ENCODE measurements at places on chromosomes 13 and 19. TPM values are rescaled to one million over a fixed set of nuclear protein-coding genes. Genes with fewer than 3 reads are reported as not detected.

FGF22 gene
- total RNA-seq, result not detected

DNA sequence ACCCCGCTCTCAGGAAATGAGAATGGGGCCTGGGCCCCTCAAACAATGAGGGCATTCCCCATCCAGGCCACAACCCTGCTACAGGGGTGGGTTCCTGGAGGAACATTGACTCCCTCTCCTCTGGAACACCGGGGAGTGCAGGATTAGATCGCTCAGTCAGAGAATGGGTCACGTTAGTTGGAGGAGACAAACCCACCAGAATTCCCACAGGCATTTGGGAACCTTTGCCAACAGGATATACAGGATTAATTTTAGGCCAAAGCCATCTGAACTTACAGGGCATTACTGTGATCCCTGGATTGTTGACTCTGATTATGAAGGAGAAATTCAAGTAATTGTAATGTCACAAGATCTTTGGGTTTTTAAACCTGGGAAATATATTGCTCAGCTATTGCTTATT is 2.6 kb downstream of the ERVK3-1 start:
- DNase-seq, result no peak

IGFL2 gene
- 0.61 TPM for total RNA-seq

ADM5 gene
- not detected for total RNA-seq

- no peak for DNase-seq
These were observed 133.0 kb upstream of the TRPC4 start for GRCh38 chr13:38002606-38003005.

GRCh38 chr13:56864451-56864850 is 276.3 kb upstream of the PRR20A start:
- DNase-seq, result no peak

DNA sequence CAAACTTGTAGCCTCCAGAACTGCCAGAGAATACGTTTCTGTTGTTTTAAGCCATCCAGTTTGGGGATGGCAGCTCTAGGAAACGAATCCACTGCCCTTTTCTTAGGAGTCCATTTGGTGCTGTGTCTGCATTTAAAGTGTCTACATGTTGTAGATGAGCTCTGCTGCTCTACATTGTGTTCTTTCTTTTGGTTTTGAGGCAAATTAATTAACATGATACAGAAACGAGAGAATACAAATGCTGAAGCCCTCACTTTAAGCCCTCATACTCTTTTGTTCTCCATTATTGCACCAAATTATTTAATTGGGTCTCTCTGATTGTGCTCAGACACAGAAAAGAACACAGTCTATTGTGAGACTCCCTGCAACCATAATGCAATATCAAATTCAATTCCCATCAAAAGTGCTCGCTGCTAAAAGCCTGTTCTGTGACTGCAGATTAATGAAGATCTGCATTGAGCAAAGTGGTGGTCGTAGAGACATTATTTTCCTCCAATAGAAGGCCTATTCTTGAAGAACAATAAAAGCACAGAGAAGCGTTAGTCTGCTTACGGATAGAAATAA is 166.3 kb upstream of the SOX21 start:
- DNase-seq, result no peak

GRCh38 chr19:8461891-8462290 is 17.1 kb downstream of the HNRNPM start:
- DNase-seq, result no peak

TMEM59L gene
- 7.5 TPM for total RNA-seq

DNA sequence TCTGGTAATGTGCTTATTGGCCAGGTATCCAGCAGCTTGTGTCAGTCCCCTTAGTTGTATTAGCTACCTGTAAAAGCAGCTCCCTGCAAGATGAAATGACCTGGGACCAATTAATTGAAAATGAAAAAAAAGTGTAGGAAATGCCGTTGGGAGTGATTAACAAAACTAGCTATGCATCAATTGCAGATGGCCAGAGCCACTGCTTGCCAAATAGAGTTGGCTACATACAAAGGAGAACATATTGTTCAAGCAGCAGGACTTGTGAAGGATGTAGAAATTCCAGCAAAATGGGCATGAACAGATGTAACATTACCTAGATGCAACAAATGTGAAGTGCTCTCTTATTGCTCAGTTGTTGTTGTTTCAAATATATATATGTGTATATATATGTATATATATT is 300.5 kb downstream of the PCDH17 start:
- DNase-seq, result no peak

- no peak for DNase-seq
These were observed 1.4 kb downstream of the ZNF776 start for GRCh38 chr19:57748029-57748428.

SHISA7 gene
- not detected for total RNA-seq

EHD2 gene
- 198 TPM for total RNA-seq

DNA sequence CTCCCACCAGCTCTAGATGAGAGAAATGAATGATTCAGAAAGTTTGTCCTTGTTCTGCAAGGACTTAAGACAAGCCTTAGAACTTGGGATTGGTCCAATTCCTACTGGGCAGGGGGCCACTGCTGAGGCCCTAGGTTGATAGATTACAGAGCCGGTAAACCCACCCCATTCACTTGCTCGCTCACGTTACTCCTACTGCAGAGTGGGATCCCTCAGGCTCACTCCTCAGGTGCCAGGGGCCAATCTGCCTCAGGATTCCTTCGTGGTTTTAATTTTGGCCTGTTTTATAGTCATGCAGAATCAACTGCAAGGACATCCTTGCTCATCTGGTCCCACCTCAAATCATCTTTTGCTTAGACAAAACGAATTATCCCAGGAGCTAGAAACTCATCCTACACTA is 59.0 kb downstream of the SERP2 start:
- no peak for DNase-seq

GRCh38 chr13:42101821-42102585 is 53.6 kb downstream of the DGKH start:
- no peak for DNase-seq

HOMER3 gene
- 22.5 TPM for total RNA-seq

DNA sequence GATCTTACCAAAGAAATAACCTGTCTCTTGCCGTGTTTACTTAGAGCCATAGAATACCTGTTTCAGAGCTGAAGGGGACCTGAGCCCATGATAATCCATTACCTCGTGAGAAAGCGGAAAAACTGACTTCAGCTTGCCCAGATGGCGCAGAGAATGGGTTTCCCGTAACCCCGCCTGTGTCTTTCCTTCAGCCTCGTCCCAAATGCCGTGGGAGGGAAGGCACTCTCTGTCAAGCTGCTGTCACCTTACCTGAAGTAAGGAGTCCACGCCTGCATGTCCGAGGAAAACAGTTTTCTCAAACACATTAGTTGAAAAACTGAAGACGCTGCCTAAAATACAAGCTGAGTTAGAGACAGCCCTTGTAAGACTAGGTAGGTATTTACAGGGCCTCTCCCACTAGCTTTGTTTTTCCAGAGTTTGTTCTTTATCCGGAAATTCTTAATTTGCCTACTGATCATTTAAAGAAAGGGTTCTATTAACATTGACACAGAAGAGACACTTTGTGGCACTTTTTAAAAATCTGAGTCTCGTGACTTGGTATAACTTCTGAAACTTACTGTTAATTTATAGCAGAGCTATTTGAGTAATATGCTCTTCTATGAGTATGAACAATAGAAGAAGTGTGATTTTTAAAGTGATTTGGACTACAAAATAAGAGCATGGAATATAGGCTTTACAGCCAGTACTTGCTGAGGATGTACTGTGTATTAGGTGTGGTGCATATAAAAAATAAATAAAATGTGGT is 1.3 kb upstream of the INTS6 start:
- DNase-seq, result peak; percentile 33

GRCh38 chr19:1171755-1172352 is 2.2 kb downstream of the SBNO2 start:
- no peak for DNase-seq

PSG2 gene
- not detected for total RNA-seq

- DNase-seq, result no peak
These were observed 372 bp downstream of the DNAAF3 start for GRCh38 chr19:55165952-55166529.

ZNF415 gene
- total RNA-seq, result 27.2 TPM

ZNF221 gene
- total RNA-seq, result 9.4 TPM

DNA sequence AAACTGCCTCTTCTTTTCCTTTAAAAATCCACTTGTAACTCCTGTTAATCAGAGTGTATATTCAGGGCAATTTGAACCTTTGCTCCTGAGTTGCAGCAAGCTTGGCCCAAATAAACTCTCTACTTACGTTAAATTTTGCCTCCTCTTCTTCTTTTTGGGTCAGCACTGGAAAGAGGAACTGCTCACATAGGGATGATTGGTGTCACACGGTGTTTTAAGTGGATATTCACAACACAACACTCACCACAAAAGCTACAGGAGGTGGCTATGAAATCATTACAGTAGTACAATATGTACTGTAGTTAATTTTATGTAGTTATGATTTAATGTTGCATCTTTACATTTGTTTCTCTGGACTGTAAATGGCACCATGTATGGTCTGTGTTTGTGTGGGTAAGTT is 96.8 kb upstream of the DOCK9 start:
- DNase-seq, result no peak

- no peak for DNase-seq
These were observed 2.8 kb downstream of the LMTK3 start for GRCh38 chr19:48508729-48509411.

DNA sequence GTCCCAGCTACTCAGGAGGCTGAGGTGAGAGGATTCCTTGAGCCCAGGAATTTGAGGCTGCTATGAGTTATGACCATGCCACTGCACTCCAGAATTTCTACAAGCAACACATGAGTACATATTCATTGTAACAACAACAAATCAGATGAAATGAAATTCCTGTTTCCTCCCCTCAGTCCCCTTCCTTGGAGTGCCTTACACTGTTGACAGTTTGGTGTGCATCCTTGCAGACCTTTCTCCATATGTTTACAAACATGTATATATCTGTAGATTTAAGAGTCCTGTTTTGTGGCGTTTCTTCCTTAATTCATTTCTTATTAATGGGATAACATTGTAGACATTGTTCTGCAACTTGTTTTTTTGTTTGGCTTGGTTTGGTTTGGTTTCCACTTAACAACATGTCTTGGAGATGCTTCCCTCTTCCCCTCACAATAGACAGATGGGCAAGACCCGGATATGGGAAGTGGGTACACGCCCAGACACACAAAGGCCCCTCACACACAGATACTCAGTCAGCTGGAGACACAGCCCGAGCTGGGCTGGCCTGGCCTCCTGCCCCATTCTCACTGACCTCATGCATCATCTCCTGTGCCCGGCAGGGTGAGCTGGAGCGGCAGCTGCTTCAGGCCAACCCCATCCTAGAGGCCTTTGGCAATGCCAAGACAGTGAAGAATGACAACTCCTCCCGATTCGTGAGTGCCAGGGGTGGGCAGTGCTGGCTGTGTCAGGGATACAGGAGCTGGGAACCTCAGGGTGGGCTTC is 21.7 kb downstream of the MYH14 start:
- DNase-seq, result no peak

DNA sequence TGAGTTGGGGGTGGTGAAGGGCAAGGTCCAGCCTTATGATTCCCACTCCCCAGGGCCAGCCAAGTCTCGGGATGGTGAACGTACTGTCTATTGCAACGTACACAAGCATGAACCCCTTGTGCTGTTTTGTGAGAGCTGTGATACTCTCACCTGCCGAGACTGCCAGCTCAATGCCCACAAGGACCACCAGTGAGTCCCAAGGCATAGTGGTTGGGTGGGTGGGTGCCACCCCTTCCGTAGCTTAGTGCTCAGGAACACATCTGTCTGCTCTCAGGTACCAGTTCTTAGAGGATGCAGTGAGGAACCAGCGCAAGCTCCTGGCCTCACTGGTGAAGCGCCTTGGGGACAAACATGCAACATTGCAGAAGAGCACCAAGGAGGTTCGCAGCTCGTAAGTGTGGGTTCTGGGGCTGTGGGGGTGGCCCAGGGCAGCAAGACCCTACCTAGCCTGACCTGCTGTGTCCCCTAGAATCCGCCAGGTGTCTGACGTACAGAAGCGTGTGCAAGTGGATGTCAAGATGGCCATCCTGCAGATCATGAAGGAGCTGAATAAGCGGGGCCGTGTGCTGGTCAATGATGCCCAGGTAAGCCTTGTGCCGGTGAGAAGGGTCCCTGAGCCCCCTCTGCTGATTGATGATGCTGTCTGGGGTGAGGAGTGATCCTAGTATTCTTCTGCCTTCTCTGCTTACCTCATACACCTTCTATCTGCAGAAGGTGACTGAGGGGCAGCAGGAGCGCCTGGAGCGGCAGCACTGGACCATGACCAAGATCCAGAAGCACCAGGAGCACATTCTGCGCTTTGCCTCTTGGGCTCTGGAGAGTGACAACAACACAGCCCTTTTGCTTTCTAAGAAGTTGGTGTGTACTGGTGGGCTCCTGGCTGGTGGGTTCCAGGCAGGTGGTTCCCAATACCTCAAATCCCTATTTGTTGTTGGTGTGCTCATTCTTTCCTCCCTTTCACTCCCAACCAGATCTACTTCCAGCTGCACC is 3.8 kb downstream of the TRIM28 start:
- no peak for DNase-seq

DNA sequence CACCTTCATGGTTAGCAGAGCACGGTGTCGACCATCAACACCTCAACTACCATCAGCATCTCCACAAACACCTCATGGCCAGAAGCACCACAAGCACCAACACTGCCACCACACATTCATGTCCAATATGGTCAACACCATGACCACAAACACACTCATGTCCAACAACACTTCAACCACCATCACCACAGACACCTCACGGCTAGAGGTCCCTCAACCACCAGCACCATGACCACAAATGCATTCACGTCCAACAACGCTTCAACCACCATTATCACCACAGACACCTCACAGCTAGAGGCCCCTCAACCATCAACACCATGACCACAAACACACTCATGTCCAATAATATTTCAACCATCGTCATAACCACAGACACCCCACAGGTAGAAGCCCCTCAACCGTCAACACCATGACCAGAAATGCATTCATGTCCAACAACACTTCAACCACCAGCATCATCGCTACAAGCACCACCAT is 10.2 kb downstream of the TRAPPC5 start:
- no peak for DNase-seq

GRCh38 chr13:85508683-85509329 is 290.4 kb downstream of the SLITRK6 start:
- no peak for DNase-seq

DNA sequence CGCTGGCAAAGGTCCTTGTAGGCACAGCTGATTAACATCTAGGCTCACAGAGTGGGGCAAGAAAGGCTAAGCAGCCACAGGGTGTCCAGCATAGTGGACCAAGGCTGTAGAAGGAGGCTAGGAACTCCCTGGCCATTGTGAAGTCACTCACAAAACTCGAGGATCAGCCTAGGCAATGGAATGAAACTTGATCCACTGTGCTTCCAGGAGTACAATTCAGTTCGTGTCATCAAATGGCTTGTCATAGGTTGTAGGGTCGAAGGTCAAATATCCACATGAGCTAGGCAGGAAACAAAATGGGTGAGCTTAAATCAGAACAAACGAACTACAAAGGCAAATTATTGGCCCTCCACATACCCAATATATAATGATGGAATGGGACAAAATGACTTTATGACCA is 4.4 kb upstream of the FAM187B start:
- no peak for DNase-seq

- no peak for DNase-seq
These were observed 782 bp downstream of the EPN1 start for GRCh38 chr19:55675661-55676354.

DNA sequence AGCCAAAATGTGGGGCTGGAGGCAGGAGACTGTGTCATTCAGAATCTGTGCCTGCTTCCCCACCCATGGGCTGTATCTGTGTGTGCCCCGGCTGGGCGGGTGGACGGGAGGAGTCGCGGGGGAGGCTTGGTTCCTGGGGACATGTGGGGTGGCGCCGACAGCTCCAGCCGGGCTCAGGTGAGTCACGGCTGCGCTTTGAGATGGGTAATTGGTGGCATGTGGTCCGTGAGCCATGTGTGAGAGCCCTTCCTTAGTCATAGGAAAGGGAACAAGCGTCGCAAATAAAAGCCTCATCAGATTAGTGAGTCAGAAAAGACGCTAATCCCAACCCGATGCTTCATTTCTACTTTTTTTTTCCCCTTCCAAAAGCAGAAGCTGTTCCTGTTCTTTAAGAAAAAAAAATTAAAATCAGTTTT is 118.6 kb upstream of the ZNF536 start:
- no peak for DNase-seq

Measured in uterus (tissue), 4 donors.